Fibroblast of lung (primary cell): ENCODE measurements at places on chromosomes 13 and 19. TPM values are rescaled to one million over a fixed set of nuclear protein-coding genes. Genes with fewer than 3 reads are reported as not detected.

The CLDND2 gene
- total RNA-seq = not detected in 2 replicates

The HRC gene
- under 0.01 TPM in 1 of 2 replicates, not detected in the other for total RNA-seq

The FPR1 gene
- total RNA-seq = not detected in 2 replicates

The KIR3DL1 gene
- total RNA-seq = not detected in 2 replicates

The FAM83E gene
- total RNA-seq = 0.50 and 1.0 TPM in 2 replicates

The CTU1 gene
- 6.9 and 8.1 TPM in 2 replicates for total RNA-seq

The ZNF440 gene
- total RNA-seq = 6.9 and 11.1 TPM in 2 replicates

The ODAD3 gene
- 0.26 and 0.66 TPM in 2 replicates for total RNA-seq

The CDADC1 gene
- 6.1 and 6.7 TPM in 2 replicates for total RNA-seq

The SWSAP1 gene
- 0.50 and 0.51 TPM in 2 replicates for total RNA-seq

The IPO5 gene
- 222 and 240 TPM in 2 replicates for total RNA-seq

The ZNF91 gene
- 15.7 and 17.8 TPM in 2 replicates for total RNA-seq

The KIR2DL1 gene
- total RNA-seq = not detected in 2 replicates

The PNMA8A gene
- 3.9 and 8.9 TPM in 2 replicates for total RNA-seq

The SIGLEC8 gene
- total RNA-seq = not detected in 2 replicates

The PDCD2L gene
- 11.6 and 12.2 TPM in 2 replicates for total RNA-seq

The SLAIN1 gene
- total RNA-seq = 1.3 and 2.6 TPM in 2 replicates

The KIR2DL3 gene
- not detected in 2 replicates for total RNA-seq

The NLRP12 gene
- total RNA-seq = under 0.01 TPM in 1 of 2 replicates, not detected in the other

The ZSCAN1 gene
- under 0.01 TPM in 1 of 2 replicates, not detected in the other for total RNA-seq

The COX7A1 gene
- 30.0 and 77.9 TPM in 2 replicates for total RNA-seq

The B3GLCT gene
- total RNA-seq = 6.7 and 7.8 TPM in 2 replicates

The ZNF776 gene
- 10.3 and 20.0 TPM in 2 replicates for total RNA-seq

The ADGRE2 gene
- under 0.01 TPM in 2 replicates for total RNA-seq

The ETV2 gene
- 0.50 and 0.51 TPM in 2 replicates for total RNA-seq

The FFAR3 gene
- not detected in 2 replicates for total RNA-seq

The SERPINE3 gene
- not detected in 2 replicates for total RNA-seq

The OR7G2 gene
- total RNA-seq = not detected in 2 replicates

The RAB11B gene
- 46.2 and 47.0 TPM in 2 replicates for total RNA-seq

The KLF1 gene
- total RNA-seq = under 0.01 TPM in 1 of 2 replicates, not detected in the other

The CGB7 gene
- under 0.01 TPM in 2 replicates for total RNA-seq

The GJB6 gene
- not detected in 2 replicates for total RNA-seq

The GSX1 gene
- not detected in 2 replicates for total RNA-seq

The FGF14 gene
- 7.8 and 8.0 TPM in 2 replicates for total RNA-seq

The C13orf42 gene
- not detected in 2 replicates for total RNA-seq

The TMEM143 gene
- total RNA-seq = 2.8 and 8.3 TPM in 2 replicates

The SMIM24 gene
- total RNA-seq = not detected in 2 replicates

The CEACAM19 gene
- total RNA-seq = 3.1 and 7.8 TPM in 2 replicates

The PCDH20 gene
- under 0.01 TPM in 1 of 2 replicates, not detected in the other for total RNA-seq

The TMC4 gene
- 0.26 and 0.33 TPM in 2 replicates for total RNA-seq

The TMEM190 gene
- not detected in 2 replicates for total RNA-seq

The NKPD1 gene
- total RNA-seq = 0.17 and 0.26 TPM in 2 replicates

The TNNT1 gene
- total RNA-seq = 7.4 and 10.4 TPM in 2 replicates

The ADGRE3 gene
- total RNA-seq = not detected in 2 replicates

The PSG1 gene
- 0.51 and 1.3 TPM in 2 replicates for total RNA-seq

The NLRP7 gene
- total RNA-seq = not detected in 2 replicates

The IL4I1 gene
- total RNA-seq = 1.2 and 1.5 TPM in 2 replicates

The KLK15 gene
- not detected in 2 replicates for total RNA-seq

The ADGRE1 gene
- total RNA-seq = under 0.01 TPM in 1 of 2 replicates, not detected in the other

The SPACA4 gene
- total RNA-seq = not detected in 2 replicates

The WDR88 gene
- under 0.01 TPM in 1 of 2 replicates, not detected in the other for total RNA-seq

The GPALPP1 gene
- 22.1 and 37.7 TPM in 2 replicates for total RNA-seq
